ENCODE measurements at places on chromosomes 1 and 21.

GRCh38 chr1:147111381-147112130 is 60.7 kb downstream of the PRKAB2 start:
- no peak for DNase-seq

GRCh38 chr1:44807364-44808062 is 362 bp upstream of the DYNLT4 start:
- DNase-seq: peak; percentile 99

DNA sequence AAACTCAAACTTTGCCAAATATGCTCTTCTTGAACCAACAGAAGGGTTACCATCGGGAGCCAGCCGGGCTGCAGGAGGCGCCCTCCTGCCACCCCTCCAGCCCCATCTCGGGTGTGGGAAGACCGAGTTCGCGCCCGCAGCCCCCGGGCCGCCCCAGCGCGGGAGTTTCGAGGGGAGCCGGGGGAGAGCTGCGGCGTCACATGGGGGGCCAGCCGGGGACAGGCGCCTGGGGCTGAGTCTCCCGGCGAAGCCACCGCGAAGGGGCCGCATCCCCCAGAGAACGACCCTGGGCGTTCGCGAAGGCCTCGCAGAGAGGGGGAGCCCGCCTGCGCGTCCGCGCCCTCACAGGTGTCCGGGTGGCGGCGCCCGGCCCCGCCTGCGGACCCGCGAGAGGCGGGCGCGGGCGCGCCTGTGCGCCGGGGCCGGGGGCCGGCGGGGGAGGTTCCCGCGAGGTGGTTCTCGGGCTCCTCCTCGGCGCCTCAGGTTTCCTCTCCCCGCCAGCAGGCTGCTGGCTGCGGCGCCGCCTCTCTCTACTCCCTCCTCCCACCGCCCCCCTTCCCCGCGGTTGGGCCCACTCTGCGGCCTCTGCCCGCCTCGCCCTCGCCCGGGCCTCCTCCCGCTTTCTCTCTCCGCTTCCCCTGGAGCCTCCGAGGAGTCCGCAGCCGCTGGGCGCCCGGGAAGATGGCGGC is at the start of gene RAVER2:
Gene RAVER2 (plus strand): TSS at position 584 of the 689 bp plus-strand sequence. CDS start 98 bp downstream, at position 682.
- peak; percentile 61 for DNase-seq

- no peak for DNase-seq
Observed at GRCh38 chr1:36087233-36088123, 1.2 kb upstream of the ADPRS start.

DNA sequence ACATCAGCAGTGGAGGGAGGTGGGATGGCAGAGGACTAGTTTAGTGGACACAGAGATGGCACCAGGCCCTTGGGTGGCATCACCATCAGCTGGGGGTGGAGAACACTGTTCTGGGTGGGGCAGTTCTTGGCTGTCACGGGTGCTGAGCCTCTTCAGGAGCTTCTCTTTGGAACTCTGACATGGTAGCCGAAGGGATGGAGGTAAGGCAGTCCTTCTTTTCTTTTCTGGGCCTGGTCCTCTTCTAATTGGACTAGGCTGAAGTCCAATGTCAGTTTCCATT is 8.3 kb upstream of the MEF2D start:
- no peak for DNase-seq

DNA sequence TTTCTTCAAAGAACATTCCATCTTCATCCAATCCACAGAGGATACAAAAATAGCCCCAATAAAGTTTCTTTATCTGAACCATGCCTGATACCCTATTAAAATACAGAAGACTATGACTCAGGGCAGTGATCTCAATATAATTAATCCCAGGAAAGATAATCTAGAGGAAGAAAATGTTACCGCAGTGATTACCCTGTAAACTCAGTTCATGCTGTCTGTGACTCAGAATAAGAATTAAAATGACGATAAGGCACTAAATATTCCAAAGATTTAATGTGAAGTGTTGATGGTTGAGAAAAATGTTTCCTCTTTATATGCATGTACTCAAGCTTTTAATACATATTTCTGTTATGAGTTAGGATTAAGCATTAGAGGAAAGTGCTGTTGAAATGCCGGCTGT is 88.6 kb upstream of the LYPLAL1 start:
- peak; percentile 92 for DNase-seq

All from fibroblast of upper back skin (primary cell).